ENCODE measurements at places on chromosomes 4 and X.

GRCh38 chr4:177447417-177448004, 5.3 kb upstream of the AGA start:
- no peak for DNase-seq

GRCh38 chr4:174266416-174266815, 17.1 kb downstream of the FBXO8 start:
- DNase-seq = no peak

DNA sequence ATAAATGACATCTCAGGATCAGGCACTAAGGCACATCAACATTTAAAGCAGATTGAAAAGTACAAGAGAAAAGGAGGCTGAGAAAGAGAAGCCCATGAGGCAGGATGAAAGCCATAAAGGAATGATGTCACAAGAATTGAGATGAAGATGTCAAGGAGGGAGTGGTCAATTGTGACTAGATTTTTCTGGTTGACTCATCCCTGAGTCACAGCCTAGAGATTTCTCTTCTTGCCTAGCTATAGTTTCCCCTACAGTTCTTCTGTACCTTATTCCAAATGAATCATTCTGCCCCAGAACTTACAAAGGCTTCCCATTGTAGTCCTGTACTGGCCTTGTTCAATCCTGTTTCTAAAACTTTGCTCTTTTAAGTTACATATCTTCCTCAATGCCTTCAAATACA, 3.4 kb upstream of the USP53 start:
- no peak for DNase-seq

- DNase-seq = no peak
Observed at GRCh38 chr4:124437853-124438495, 274.6 kb downstream of the ANKRD50 start.

DNA sequence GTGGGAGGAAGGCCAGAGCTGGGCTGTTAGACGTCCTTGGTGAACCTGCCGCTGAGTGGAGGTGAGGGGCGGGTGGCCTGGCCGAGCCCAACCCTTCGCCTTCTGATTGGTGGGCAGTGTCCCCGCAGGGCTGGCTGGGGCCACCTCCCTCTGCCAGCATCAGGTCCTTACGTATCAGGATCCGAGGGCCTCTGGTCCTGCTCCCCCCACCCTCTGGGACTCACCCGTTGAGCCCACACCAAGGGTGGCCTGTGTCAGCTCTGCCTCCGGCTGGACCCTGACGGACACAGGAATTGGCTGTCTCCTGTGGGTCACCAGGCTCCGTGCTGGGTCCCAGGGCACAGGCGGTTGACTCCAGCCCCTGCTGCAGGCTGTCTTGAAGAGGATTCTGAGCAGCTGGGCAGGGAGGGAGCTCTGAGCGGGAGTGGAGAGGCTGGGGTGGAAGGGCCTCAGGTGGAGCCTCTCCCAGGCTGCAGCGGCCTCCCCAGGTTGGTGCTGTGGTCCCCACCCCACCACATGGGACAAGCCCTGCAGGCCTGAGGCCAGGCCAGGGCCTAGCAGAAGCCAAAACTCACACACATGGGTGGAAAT, 58.4 kb upstream of the NKX1-1 start:
- DNase-seq = no peak

DNA sequence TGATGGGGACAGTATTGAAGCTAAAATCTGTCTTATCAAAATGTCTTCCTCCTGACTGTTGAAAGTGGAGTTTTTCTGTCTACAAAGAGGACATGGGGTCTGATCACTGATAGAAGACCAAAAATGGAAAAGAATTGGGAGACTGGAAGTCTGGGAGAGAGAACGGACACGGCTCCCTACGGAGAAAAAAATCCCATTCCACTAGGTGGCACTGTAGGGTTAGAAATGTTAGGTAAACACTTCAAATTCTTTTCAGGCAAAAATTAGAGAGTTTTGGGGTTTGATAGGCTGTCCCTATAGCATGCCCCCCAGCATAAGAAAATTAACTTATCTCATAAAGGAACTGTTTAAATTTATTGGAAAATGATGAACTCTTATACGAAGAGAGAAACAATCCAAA, 200.5 kb downstream of the FAM133A start:
- DNase-seq = no peak

- no peak for DNase-seq
Observed at GRCh38 chr4:37884855-37885487, 5.9 kb upstream of the TBC1D1 start.

DNA sequence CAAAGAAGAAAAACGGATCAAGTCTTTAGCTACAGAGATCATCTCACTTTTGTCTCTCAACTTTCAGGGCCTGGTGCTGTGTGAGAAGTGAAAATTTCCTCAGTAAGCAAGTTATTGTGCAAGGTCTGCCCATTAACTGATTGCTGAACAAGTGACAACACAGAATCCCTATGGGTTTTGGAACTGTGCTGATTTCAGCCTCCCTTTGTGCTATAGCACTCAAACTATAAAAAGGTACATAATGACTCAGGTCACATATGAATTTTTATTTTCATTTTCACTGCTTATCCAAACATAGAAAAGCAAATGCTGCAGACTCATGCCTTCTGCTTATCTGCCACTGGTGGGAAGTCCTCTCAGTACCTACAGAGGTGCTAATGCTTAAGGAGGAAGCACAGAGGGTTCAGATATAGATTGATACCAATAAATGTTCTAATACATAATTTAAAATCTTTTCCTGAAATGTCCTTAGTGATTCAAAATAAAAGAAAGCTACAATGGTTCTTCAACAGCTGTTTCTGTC, 576.2 kb upstream of the CT83 start:
- DNase-seq = no peak

DNA sequence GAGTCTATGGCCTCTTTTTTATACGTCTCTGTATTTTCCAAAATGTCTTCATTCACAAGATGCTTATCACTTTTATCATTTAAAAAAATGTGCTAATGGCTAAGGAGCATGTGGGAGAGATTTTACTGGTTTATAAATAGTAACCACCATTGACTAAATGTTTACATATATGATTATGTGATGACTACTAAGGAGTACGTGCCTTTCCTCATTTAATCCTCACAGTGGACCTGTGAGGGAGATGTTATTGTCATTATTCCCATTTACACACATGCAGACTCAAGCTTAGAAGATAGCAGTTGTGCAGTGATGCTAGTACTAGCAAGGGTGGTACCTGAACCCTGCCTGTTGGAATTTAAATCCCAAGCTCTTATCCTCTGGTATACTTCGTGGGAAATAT, 2.4 kb downstream of the SRD5A3 start:
- DNase-seq = no peak

DNA sequence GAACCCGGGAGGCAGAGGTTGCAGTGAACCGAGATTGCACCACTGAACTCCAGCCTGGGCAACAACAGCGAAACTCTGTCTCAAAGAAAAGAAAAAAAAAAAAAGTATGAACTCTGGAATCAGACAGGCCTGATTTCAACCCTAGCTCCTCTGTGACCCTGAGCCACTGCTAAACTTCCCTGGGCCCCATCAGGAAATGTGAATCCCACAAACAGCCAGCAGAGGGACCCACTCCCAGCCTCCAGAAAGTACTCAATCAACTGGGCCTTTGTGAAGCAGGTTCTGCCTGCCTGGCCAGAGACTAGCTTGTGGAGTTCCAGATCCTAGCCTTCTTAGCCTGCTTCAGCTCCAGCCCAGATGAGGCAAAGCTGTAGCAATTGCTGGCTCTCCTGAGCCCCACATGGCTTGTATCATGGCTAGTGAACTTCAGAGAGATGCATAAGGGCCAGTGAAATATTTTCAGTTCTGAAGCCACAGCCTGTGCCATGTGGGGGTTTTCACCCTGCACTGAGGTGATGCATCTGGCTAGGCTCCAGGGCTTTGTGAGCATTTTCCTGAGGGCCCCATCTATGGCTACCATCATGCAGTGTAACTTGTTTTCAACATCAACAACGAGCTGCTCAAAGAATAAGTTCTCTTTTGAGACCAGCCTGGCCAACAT, 7.2 kb upstream of the IDS start:
- peak; percentile 14 for DNase-seq

- no peak for DNase-seq
Observed at GRCh38 chrX:124005228-124005627, 43.7 kb downstream of the STAG2 start.

DNA sequence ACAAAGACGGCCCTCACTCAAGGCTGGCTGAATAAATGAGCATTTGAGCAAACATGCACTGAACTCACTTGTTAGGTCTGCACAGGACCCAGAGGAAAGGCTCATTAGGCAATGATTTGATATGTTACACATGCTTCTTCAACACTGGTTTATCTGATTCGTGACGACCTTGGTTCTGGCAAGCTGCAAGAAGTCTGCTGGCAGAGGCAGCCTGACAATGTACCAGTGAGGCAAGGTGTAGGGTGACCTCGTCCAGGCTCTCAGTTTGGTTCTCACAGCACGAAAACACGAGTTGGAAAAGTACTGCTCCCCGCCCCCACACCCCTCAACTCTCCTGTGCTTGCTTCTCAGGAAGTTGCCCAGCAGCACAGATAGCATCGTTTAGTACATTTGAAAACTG, 63.1 kb upstream of the CITED1 start:
- no peak for DNase-seq

- DNase-seq = peak; percentile 41
Observed at GRCh38 chrX:68827848-68828624, 785 bp upstream of the EFNB1 start.

DNA sequence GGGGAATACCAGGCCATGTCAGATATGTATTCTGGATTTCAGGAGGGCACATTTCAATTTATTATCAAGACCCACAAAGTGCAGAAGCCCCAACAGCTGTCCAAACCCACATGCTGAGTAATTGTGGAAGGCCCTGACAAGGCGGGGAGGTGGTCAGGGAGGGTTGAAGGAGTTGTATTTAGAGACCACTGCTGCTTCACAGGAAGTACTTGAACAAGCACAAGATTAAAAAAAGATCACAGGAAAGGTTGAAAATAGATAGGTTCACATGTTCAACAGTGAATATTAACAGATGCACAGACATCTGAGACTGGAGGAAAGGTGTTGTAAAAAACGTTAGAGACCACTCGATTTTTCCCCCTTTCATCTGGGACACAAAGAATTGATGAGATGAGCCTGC, 17.9 kb downstream of the ATP8A1 start:
- DNase-seq = no peak

DNA sequence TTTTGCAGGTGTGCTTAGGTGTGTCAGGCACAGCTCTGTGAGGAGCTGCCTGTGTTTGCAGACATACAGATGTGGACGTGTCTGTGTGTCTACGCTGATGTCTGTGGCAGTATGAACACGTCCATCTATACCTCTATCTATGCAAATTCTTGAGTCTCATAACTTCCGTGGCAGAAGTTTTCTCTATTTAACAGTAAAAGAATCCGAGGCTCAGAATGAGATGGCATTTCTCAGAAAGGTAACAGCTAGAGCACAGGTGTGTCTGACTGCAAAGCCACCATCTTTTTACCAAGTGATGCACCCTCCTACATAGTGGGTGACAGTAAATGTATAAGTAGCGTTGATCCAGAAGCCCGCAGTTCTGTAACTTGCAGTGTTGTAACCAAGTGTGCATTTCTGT, 39.9 kb upstream of the CYP4V2 start:
- no peak for DNase-seq

GRCh38 chr4:141159027-141159426, 25.8 kb upstream of the RNF150 start:
- no peak for DNase-seq

DNA sequence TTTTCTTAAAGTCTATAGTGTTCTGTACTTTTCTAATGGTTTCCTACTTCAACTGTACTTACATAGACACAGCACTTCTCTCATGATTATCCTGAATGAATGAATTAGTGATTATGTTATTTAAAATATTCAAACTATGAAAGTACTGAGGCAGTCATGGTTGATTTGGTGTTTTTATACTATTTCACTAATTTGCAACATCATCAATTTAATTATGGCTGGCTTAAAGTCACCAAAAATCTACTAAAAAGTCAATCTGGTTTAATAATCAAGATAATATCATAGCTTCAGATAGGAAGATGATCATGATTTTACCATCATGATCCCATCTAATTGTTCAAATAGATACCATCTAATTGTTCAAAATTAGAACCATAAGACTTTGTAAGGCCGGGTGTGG, 16.8 kb upstream of the TMEM131L start:
- DNase-seq = no peak

GRCh38 chr4:116838609-116839008, 246.8 kb downstream of the TRAM1L1 start:
- no peak for DNase-seq

DNA sequence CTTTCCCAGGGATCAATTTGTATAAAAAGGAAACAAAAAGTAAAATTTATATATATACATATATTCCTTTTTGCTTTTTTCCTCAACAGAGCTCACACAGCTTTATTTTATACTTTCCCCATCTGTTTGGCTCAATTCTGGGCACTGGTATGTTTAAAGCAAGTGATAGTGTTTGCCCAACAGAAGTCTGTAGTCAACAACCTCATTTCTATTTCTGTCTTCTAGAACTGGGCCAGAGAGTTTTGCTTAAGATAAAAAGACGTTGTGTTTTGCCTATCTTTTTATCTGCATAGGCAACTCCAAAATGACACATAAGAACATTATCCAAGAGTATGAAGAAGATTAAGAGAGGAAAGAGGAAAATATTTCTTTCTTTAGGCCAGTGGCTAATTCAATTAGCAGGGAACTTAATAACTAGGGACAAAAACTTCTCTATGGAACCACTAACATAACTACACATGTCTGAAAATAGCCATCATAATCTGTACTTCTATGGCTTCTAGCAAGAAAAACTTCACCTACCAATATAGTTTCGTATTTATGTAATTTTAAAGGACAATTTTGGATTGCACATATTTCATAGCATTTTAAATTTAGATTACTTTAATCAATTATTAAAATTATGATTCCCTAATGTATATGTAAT, 1300.5 kb downstream of the ARAP2 start:
- no peak for DNase-seq

DNA sequence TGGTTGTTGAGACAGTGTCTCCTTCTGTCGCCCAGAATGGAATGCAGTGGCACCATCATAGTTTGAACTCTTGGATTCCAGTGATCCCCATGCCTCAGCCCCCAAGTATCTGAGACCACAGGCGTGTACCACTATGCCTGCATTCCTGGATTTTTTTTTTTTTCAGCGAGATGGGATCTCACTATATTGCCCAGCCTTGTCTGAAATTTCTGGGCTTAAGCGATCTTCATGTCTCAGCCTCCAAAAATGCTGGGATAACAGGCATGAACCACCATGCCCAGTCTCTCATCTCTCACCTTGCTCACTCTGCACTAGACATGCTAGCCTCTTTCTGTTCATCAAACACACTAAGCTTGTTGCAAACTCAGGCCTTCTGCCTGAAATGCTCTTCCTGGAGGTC, 104.1 kb downstream of the UBE2K start:
- no peak for DNase-seq

- no peak for DNase-seq
Observed at GRCh38 chr4:109764376-109764775, 34.5 kb upstream of the PLA2G12A start.

GRCh38 chr4:7393601-7394575, 40.8 kb downstream of the PSAPL1 start:
- DNase-seq = no peak

All from stimulated activated CD4-positive, alpha-beta T cell treated with anti-CD3 and anti-CD28 coated beads, Interleukin-1b, Interleukin-23, amount 100 ng/mL, for 1 hour (primary cell).